ENCODE measurements at places on chromosomes 6 and 20. TPM values are rescaled to one million over a fixed set of nuclear protein-coding genes. Genes with fewer than 3 reads are reported as not detected.

- DNase-seq: no peak
Measured at GRCh38 chr20:48691523-48691922, 136.3 kb downstream of the PREX1 start.

DNA sequence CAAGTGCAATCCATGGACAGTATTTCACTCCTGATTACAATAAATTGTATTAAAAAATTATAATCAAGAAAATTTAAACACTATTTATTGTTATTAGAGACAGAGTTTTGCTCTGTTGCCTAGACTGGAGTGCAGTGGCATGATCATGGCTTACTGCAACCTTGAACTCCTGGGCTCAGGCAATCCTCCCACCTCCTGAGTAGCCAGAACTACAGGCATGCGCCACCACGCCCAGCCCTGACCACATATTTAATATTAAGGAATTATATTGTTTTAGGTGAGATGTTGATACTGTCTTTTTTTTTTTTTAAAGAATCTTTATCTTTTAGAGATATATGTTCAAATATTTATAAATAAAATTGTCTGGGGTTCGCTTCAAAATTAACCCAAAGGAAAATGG, 14.6 kb downstream of the LCA5 start:
- DNase-seq: no peak

- no peak for DNase-seq
Measured at GRCh38 chr6:148263010-148263409, 79.6 kb upstream of the SASH1 start.

GRCh38 chr6:40322336-40322735, 264.8 kb downstream of the LRFN2 start:
- DNase-seq: no peak

DNA sequence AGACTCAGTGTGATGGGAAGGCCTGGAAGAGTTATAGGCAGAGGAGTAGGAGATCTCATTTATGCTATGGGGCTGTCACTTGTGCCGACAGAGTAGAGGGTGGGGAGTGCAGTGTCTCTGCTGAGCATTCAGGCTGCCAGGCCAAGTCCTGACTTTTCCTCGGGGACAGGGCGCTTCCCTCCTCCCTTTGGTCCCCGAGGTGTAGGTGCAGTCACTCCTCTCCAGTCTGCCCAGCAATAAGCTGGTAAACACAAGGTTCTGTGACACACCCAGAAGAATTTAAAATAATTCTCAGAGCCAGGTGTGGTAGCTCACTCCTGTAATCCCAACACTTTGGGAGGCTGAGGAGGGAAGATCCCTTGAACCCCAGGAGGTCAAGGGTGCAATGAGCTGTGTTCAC, 109.4 kb downstream of the CRYBG1 start:
- DNase-seq: no peak

- DNase-seq: no peak
Measured at GRCh38 chr6:10659699-10660348, 34.6 kb downstream of the C6orf52 start.

- DNase-seq: no peak
Measured at GRCh38 chr6:26300043-26300331, 65.0 kb upstream of the BTN3A2 start.

The SLC18B1 gene
- 13.8 TPM for total RNA-seq

- DNase-seq: no peak
Measured at GRCh38 chr6:90484903-90485302, 102.0 kb downstream of the MAP3K7 start.

DNA sequence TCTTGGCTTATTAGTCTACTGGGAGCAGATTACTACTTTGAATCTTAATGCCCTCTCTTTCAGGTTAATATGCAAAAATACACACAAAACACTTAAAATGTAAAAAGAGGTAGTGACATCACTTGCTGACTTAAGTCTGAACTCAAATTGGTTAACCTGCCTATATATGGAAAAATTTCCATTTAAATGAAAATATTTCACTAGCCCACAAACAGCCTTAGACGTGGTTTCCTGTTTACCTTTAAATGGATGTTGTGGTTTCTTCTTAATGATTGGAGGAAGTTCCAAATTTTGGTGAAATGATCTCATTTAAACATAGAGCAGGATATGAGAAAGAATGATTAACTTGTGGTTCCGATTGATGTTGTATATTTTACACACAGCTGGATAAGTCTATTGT, 553.7 kb downstream of the CD109 start:
- no peak for DNase-seq

The ZNF334 gene
- 0.14 TPM for total RNA-seq

The RNF144B gene
- 5.8 TPM for total RNA-seq

All from CD4-positive, alpha-beta memory T cell (primary cell).